ENCODE measurements at places on chromosomes 2 and 18. TPM values are rescaled to one million over a fixed set of nuclear protein-coding genes. Genes with fewer than 3 reads are reported as not detected.

Gene CPLX4
- total RNA-seq, result not detected

Gene MAL
- total RNA-seq, result not detected

Gene VIT
- 0.15 TPM for total RNA-seq

Gene GALR1
- total RNA-seq, result not detected

Gene RBKS
- 0.49 TPM for total RNA-seq

Gene SMYD5
- total RNA-seq, result 12.6 TPM

Gene FBXO48
- total RNA-seq, result 0.63 TPM

Measured in chondrocyte (in vitro differentiated cells).